ENCODE measurements at places on chromosomes 2 and 18.

DNA sequence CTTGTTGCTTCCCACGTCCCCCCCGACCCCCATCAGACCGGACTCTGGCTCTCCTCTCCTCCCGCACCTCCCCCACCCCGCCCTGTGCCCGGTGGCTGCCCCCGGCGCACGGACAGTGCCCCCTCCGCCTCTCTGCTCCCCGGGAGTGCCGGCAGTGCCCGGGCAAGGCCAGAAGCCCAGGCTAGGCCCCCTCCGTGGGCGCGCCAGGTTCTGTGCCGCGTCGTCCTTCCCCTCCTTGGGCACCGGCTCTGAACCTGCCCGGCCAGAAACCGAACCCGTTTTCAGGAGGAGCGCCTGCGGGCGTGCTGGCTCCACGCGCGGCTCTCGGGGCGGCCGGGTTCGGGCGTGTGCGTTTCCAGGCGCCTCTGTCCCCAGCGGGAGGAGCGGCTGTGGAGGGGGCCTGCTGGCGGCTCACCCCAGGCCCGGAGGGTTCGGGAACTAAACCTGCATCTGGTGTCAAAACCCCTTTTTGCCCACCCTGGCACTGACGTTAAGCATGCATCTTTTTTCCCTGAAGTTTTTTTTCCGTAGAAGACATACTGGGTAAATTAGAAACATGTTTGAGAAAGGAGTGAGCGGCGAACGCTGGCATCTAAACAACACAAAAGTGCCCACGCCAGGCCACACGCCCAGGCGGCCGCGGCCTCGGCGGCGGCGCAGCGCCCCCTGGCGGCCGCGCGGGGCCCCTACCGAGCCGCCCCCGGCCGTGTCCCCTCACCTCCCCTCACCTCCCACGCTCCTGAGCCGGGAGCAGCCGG is 123.9 kb upstream of the SLC1A4 start:
- no peak for DNase-seq

GRCh38 chr18:12329125-12329698 is 21.2 kb downstream of the TUBB6 start:
- DNase-seq, result no peak

DNA sequence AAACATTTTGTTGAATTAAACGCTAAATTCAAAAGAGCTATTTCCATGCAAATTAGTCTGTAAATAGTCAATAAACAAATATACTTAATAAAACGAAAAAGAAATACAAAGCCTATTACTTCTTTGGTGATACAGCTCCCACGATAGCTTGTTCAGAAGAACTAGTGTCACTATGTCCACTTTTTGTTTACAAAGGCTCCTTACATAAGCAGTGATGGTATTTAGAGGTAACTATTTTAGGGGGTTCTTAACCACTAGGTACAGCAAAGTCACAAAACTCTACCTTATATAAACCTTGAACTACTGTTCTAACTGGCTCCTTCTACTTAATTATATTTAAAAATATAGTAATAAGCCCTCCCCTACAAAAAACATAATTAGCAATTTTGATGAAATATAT is 21.9 kb downstream of the ALS2 start:
- no peak for DNase-seq

DNA sequence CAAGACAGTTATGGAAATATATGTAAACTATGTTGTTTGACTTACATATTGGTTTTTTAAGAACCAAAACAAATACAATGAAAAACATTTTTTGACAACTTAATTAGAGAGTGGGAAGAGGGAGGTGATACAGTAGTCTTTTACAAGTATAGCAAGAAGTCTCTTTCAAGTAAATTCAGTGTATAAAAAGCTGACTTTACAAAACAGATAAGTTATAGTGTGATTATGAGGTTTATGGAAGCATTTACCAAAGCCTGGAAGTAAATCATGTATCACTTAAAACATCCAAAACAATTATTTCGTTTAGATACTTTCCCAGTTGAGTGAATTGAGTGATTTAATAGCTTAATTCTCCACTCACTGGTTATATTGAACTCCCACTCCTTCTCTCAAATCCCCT is 66.7 kb upstream of the SLC4A10 start:
- DNase-seq, result no peak

DNA sequence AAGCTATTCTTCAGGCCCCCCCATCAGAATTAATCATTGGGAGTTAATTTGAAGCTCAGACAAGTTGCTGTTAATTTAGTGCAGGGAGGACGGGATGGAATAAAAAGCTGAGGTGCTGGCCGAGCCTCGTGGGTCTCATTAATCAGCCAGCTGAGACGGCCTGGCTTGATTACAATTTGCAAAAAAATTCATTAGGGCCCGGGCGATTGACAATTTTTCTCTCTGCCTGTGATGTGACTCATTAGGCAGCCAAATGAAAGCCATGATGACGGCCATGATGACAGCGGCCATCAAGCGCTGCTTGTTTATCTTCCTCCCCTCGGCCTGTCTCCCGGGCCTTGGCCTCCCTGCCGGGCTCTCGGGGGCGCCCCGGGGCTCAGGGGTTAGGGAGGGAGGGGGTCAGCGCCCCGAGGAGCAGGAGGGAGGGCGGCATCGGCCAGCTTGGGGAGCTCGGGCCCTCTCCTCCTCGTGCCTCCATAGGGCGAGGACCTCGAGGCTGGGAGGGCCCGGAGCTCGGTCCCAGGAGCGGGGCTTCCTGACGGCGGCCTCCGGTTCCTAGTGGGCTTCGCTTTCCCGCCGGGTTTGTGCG is 5.2 kb downstream of the GBX2 start:
- no peak for DNase-seq

Measured in cortex of kidney (tissue), 1 donor.